ENCODE measurements at places on chromosomes 3 and 15.

GRCh38 chr15:86802244-86802643 lies 722.6 kb downstream of the AGBL1 start:
- DNase-seq: no peak

- DNase-seq: no peak
Observed at GRCh38 chr3:110677506-110677905, 394.1 kb upstream of the NECTIN3 start.

DNA sequence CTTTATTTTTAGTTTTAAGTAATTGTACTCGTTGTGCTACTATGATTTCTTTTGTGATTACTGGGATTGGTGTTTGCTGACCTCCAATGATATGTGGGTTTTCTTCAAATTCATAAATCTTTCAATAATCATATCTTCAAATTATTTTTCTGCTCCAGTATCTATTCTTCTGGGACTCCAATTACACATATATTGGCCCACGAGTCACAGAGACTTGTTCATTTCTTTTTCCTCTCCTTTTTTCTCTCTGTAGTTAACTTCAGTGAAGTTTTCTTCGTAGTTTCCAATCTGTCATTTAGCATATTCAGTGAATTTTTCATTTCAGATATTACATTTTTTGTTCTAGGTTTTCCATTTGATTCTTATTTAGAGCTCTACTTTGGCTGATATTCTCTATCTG lies 21.4 kb downstream of the RFX7 start:
- no peak for DNase-seq

DNA sequence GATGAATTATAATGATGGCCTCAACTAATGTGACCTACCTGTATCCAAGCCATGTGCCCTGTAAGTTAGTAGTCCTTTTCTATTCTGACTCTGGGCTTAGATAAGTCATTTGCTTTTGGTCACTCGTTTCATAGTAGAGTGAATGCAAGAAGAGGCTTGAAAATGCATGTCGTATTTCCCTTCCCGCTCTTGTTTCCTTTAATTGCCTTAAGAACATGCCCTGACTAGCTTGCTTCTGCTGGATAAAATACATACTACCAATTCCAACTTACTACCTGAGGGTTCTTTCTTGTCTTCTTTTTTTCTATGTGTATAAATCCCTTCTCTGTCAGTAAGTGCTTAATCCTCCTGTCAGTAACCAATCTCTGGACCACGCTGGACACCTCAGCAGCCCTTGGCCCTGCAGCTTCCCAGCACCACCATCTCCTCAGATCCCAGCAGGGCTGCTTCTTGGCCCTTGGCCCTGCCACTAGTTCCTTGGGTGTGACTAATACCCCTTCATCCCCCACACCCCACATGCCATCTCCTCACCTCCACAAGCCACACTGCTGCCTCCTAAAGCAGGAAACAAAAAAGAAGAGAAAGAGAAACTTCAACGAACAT lies 771.7 kb downstream of the IGSF11 start:
- DNase-seq: no peak

GRCh38 chr15:100903168-100903554 lies 16.0 kb upstream of the LRRK1 start:
- DNase-seq: no peak
